Stomach (tissue), 19 donors: ENCODE measurements at places on chromosomes 2 and 18.
A peak's percentile ranks its signal among the peaks of the same experiment; 100 is the strongest.

DNA sequence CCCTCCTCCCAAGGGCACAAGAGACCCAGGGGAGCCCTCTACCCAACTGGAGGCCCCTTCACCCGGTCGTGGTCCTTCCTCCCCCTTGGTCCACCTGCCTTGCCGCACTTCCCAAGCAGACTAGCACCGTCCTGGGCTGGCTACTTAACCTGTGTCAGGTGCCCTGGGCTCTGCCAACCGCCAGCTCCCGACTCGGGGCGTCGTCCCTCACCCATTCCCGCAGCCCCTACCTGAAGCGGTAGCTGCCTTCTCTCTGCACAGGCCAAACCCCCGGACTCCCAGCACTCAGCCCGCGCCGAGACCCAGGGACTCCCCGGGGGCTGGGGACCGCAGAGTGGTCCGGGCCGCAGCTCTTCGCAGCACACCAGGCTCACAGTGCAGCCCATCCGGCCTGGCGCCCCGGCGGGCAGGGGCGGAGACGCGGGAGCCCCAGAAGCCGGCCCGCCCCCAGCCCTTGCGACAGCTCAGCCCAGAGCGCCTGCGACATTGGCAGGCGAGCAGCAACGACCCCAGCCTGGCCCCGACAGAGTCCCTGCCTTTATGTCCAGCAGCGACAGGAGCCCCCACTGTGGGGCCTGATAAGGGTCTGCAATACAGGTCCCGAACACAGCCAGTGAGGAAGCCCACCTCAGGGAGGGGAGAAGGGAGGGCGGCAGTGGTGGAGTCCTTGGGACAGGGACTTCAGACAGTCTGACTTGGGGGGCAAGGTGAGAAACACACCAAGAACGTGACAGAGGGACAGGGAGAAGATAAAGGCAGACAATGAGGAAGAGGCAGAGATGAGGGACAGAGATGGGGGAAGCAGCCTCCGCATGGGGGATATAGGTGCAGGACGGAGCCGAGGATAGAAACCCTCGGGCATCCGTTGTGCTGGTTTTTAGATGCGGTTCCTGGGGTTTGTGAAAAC is 31.0 kb upstream of the TNS1 start:
- H3K27me3 ChIP-seq = peaks cover 11% of the 10 kb centered on the region
- H3K27ac ChIP-seq = no peak overlapping the region
- H3K4me1 ChIP-seq = peaks cover 24% of the 10 kb centered on the region
- no peak overlapping the region for H3K4me3 ChIP-seq

GRCh38 chr2:148643421-148643820 is 1.1 kb upstream of the EPC2 start:
- peak overlapping the region; percentile 92 for H3K4me3 ChIP-seq
- H3K27me3 ChIP-seq = no peaks in the 10 kb centered on the region
- H3K27ac ChIP-seq = no peak overlapping the region
- no peaks in the 10 kb centered on the region for H3K36me3 ChIP-seq
- DNase-seq = no peak

GRCh38 chr2:217975626-217976025 is 27.2 kb downstream of the TNS1 start:
- no peak overlapping the region for H3K27ac ChIP-seq
- no peaks in the 10 kb centered on the region for H3K27me3 ChIP-seq
- peaks cover 93% of the 10 kb centered on the region for H3K4me1 ChIP-seq
- no peaks in the 10 kb centered on the region for H3K36me3 ChIP-seq
- H3K4me3 ChIP-seq = no peak overlapping the region
- DNase-seq = no peak

GRCh38 chr2:227720680-227721079 is 2.9 kb upstream of the SLC19A3 start:
- H3K27me3 ChIP-seq = no peaks in the 10 kb centered on the region
- H3K4me3 ChIP-seq = no peak overlapping the region
- H3K27ac ChIP-seq = no peak overlapping the region
- H3K36me3 ChIP-seq = no peaks in the 10 kb centered on the region
- H3K4me1 ChIP-seq = peaks cover 16% of the 10 kb centered on the region
- no peak for DNase-seq

DNA sequence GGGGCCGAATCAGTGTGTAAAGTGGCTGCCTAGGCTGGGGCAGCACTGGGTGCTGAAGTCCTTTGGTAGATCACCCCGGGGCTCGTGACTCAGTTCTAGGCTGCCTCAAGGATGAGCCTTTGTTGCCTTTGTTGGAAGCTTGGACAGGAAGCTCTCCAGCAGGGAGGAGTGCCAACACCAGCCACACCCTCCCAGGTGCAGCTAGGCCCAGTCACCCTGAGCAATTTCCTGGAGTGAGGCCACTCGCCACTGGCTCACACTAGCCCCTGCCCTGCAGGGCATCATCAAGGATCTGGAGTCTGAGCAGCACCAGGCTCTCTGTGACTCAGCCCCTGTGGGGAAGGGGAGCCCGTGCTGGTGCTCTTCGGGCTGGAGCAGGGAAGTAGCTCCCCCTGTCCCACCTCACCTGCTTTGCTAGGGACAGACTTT is 6.7 kb upstream of the SDC1 start:
- no peaks in the 10 kb centered on the region for H3K4me1 ChIP-seq
- peak overlapping the region; percentile 43 for H3K27ac ChIP-seq
- peak; percentile 80 for DNase-seq
- H3K36me3 ChIP-seq = no peaks in the 10 kb centered on the region
- H3K27me3 ChIP-seq = no peaks in the 10 kb centered on the region

- H3K4me3 ChIP-seq = no peak overlapping the region
- no peaks in the 10 kb centered on the region for H3K27me3 ChIP-seq
- no peak for DNase-seq
- no peak overlapping the region for H3K27ac ChIP-seq
- H3K4me1 ChIP-seq = no peaks in the 10 kb centered on the region
Measured at GRCh38 chr18:72181241-72181764, 362.8 kb downstream of the CBLN2 start.

DNA sequence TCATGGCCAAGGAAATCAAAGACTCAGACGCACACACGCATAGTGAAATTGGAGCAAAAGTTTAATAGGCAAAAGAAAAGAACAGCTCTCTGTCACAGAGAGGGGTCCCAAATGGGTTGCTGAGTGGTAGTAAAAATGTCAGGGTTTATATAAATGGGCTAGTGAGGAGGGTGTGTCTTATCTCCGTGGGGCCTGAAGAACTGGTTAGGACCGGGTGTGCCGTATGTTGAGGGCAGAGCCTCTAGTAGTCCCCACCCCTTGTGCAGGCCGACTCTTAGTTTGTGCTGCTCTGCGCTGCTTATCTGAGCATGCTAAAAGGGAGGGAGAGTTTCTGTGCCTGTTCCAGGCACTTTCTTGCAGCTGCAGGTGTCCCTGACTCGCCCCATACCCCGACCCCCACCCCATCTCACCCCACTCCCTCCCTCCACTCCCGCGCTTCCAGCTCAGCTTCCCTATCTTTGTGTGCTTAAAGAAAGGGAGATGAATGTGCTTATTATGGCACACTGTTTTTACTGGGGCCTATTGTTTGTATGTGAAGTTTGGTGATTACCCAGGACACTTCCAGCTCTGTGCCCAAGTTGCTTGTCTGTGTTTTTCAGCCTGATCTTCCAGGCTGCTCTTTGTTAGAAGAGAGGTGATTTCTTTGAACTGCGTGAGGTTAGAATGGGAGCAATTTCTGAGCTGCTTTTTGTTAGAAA is 167.4 kb downstream of the SPAG16 start:
- peak; percentile 89 for DNase-seq
- no peak overlapping the region for H3K4me3 ChIP-seq
- H3K4me1 ChIP-seq = no peaks in the 10 kb centered on the region
- no peaks in the 10 kb centered on the region for H3K27me3 ChIP-seq
- no peaks in the 10 kb centered on the region for H3K36me3 ChIP-seq

DNA sequence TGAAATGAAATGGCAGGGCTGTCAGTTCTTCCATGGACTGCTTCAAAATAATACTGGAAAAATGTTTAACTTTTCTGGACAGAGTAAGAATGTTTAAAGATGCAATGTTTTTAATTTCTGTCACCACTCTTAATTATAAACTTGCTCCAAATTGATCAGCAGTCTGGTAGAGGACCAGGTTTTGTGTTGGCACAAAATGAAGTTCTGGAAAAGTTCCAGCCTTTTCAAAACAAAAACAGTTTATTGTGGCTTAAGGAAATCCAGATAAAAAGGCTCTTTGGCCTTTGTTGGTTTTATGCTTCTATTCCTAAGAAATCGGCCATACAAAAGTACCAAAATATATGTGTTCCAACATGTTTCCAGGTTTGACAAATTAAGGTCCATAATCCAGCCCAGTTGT is 48.8 kb downstream of the PTRHD1 start:
- H3K36me3 ChIP-seq = peaks cover 48% of the 10 kb centered on the region
- no peak overlapping the region for H3K4me3 ChIP-seq
- no peaks in the 10 kb centered on the region for H3K27me3 ChIP-seq

DNA sequence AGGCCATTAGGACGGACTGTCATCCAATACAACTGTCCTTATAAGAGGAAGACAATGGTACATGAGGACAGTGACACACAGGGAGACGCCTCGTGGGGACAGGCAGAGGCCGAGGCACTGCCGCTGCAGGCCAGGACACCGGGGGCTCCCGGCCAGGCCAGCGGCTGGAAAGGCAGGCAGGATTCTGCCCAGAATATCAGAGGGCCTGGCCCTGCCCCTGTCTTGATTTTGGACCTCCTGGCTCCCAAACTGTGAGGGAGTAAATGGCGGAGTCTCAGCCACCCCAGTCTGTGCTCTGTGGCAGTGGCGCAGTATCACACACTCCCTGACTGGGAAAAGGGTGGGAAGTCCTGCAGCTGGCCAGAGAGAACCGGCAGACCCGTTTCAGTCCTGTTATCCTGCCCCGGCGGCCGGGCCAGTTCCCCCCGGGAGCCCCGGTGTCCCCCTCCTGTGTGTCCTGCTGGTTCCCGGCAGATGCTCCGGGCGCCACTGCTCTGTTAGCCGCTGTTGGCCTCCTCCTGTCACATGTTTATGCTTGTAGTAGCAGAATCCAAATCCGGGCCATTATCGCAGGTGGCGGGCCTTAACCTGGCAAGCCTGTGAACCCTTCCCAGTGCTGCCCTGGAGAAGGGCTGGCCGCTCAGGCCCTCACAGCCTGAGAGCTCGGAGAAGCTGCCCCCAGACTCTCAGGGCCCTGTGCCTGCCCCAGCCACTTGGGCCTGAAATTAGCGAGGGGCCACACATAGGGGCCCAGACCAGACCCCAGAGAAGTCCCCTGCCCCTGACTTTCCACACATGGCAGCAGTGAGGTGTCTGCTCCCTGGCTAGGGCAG is 31.4 kb upstream of the TAF1B start:
- DNase-seq = peak; percentile 24
- H3K4me3 ChIP-seq = no peak overlapping the region
- H3K36me3 ChIP-seq = no peaks in the 10 kb centered on the region
- H3K27me3 ChIP-seq = no peaks in the 10 kb centered on the region

- H3K4me3 ChIP-seq = no peak overlapping the region
- H3K4me1 ChIP-seq = no peaks in the 10 kb centered on the region
- peaks cover 18% of the 10 kb centered on the region for H3K27me3 ChIP-seq
Measured at GRCh38 chr2:95314964-95315611, 17.9 kb downstream of the KCNIP3 start.

- no peaks in the 10 kb centered on the region for H3K27me3 ChIP-seq
- no peak overlapping the region for H3K4me3 ChIP-seq
- no peak overlapping the region for H3K27ac ChIP-seq
- no peaks in the 10 kb centered on the region for H3K36me3 ChIP-seq
Measured at GRCh38 chr2:42545841-42546390, 22.5 kb upstream of the MTA3 start.

DNA sequence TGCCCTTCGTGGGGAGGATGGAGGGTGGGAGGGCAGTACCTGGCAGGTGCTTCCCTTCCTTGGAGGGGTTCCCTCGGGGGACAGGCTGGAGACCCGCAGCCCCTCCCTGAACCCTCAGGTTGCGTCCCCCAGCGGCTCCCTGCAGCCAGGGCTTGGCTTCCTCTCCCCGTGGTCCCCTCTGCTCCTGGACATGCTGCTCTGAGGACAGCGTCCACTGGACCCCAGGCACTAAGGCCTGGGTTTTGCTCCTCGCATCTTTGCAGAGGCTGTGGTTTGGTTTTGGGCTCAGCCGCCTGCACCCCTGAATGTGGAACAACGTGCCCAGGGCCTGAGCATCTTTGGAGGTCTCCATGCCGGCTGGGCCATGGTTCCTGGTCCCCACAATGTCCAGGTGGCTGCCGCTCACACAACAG is 133.5 kb downstream of the PTGR3 start:
- H3K27me3 ChIP-seq = no peaks in the 10 kb centered on the region
- H3K4me1 ChIP-seq = no peaks in the 10 kb centered on the region
- no peak overlapping the region for H3K4me3 ChIP-seq

DNA sequence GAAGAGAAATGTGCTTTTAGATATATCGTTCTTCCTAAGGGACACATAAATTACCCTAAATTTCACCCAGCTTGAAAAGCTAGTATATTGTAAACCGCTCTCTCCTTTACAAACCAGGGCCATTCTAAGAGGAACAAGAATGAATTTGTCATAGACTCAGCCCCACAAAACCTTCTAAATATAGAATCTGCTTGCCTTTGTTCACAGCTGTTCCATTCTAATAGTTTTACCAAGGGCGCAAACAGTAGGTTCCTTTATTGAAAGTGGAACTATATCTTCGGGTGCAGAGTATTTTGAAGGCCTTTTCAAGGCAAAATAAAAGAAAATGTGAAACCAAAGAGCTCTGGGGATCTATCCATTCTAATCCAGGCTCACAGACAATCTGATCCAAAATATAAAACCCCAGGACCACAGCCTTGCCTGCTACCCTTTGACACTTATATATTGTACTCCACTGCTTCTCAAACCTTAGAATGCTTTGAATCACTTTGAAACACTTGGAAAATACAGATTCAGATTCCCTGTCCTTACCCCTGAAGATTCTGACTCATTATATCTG is 316.8 kb downstream of the PAX3 start:
- no peak for DNase-seq
- H3K4me3 ChIP-seq = no peak overlapping the region
- H3K36me3 ChIP-seq = no peaks in the 10 kb centered on the region
- H3K27me3 ChIP-seq = no peaks in the 10 kb centered on the region

- DNase-seq = no peak
- H3K36me3 ChIP-seq = no peaks in the 10 kb centered on the region
- no peak overlapping the region for H3K27ac ChIP-seq
- no peak overlapping the region for H3K4me3 ChIP-seq
Measured at GRCh38 chr2:57920342-57920939, 126.2 kb upstream of the VRK2 start.

DNA sequence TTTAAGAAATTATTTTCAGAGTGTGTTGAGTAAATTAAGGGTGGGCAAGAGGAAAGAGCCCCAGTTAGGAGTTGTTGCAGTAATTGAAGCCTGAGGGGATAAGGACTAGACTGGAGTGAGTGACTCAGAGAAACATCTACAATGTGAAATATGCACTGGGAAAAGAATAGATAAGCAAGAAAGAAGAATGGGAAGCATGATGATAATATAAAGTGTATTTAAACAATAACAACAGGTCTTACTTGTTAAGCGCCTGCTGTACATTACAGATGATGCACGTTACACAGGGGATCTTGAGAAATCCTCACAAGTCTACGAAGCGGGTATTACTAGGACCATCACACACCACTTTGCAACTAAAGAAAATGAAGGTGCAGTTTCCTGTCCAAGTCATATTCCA is 73.6 kb upstream of the STK17B start:
- no peaks in the 10 kb centered on the region for H3K36me3 ChIP-seq
- DNase-seq = no peak
- H3K27me3 ChIP-seq = no peaks in the 10 kb centered on the region
- peaks cover 7% of the 10 kb centered on the region for H3K4me1 ChIP-seq
- no peak overlapping the region for H3K27ac ChIP-seq
